ENCODE measurements at places on chromosomes 11 and 22. TPM values are rescaled to one million over a fixed set of nuclear protein-coding genes. Genes with fewer than 3 reads are reported as not detected.
A peak's percentile ranks its signal among the peaks of the same experiment; 100 is the strongest.

- H3K4me3 ChIP-seq = peak overlapping the region; percentile 61
- no peaks in the 10 kb centered on the region for H3K36me3 ChIP-seq
- H3K27me3 ChIP-seq = no peaks in the 10 kb centered on the region
- peak overlapping the region; percentile 52 for H3K27ac ChIP-seq
- DNase-seq = peak; percentile 58
- no peaks in the 10 kb centered on the region for H3K4me1 ChIP-seq
Measured at GRCh38 chr11:7019500-7020182, 505 bp downstream of the ZNF214 start.

Gene C1QTNF5
- total RNA-seq = 47.4 TPM

DNA sequence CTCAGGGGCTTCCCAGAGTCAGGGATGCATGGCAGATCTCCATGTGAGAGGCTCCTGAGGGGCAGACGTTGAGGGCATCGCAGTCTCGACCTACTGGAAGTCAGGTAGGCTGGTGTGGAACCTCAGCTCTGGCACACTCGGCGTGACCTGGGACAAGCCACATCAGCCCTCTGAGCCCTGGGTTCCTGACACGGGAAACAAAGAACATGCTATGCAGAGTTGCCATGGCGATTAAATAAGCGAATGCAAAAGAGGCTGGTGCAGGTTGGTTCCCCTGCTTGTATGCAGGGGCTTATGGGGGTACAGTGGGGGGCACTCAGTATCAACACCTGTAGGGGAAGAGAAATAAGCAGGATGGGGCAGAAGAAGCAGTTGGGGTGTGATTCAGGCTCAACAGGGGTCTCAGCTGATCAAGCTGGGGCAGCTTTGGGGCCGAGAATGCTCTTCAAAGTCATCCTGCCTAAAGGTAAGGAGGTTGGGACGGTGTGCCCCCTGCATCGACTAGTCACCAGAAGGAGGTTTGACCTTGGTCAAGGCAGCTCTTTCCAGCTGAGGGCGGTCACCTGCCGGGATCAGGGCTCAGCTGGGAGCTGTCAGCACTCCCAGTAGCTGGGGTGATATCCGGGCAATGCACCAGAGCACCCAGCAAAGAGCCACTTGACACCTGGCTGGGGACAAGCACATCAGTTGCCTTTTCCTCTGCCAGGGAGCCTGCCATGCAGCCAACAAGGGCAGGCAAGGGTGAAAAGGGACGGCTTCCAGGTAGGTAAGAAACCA is 442.7 kb downstream of the MIAT start:
- no peak overlapping the region for H3K4me3 ChIP-seq
- H3K27ac ChIP-seq = no peak overlapping the region
- H3K36me3 ChIP-seq = no peaks in the 10 kb centered on the region
- no peaks in the 10 kb centered on the region for H3K27me3 ChIP-seq
- DNase-seq = no peak

GRCh38 chr11:93024369-93024768 is 54.9 kb downstream of the MTNR1B start:
- no peak for DNase-seq
- no peaks in the 10 kb centered on the region for H3K36me3 ChIP-seq
- no peak overlapping the region for H3K4me3 ChIP-seq
- no peaks in the 10 kb centered on the region for H3K27me3 ChIP-seq
- H3K27ac ChIP-seq = no peak overlapping the region

Gene KCNJ1
- not detected for total RNA-seq

Gene SYCE3
- total RNA-seq = not detected

Gene MMP13
- total RNA-seq = not detected

- no peaks in the 10 kb centered on the region for H3K4me1 ChIP-seq
- H3K36me3 ChIP-seq = no peaks in the 10 kb centered on the region
- H3K4me3 ChIP-seq = no peak overlapping the region
- H3K27ac ChIP-seq = no peak overlapping the region
- no peak for DNase-seq
- H3K27me3 ChIP-seq = no peaks in the 10 kb centered on the region
Measured at GRCh38 chr11:82194521-82194920, 539.1 kb downstream of the FAM181B start.

Gene NCAPH2
- 33.4 TPM for total RNA-seq

DNA sequence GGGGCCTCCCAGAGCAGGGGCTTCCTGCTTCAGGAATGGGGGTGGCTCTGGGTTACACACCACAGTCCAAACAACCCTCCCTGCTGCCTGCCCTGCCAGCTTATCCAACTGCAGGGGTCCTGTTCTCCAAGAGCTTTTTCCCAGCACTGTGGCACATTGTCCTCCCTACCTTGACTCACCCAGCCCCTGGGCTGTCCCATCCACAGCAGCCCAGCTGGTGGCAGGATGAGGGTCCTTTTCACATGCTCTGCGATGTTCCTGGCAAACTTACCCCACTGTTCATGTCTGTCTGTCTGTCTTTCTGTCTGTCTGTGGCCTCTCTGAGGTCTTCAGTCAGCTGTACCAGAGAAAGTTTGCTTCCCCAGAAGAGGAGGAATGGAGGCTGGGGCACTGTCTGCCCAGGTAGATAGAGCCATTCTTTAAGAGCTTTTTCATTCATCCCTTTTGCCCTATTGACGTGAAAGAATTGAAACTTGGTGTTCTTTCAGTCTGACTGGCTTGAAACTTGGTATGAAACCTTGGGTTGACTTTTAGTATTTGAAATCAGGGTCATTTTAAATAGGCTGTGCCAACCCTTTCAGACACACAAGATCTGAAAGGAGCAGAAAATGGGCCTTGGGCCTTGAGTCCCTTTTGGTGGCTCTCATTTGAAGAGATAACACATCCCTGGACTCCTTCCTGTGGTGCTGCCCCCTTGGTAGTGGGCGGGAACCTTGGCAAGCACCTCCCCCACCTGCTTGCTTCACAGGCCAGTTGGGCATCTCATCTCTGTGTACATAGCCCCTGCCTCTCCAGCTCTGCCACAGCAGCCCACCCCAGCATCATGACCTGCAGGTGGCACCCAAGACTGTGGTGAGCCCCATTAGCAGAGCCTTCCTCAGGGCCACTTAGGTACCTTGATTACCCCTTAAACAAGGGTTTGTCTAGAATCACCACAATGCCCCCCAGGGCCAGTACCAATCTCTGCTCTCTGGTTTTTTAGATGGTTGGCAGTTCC is 74.6 kb upstream of the SUSD2 start:
- no peaks in the 10 kb centered on the region for H3K27me3 ChIP-seq
- no peak for DNase-seq
- no peaks in the 10 kb centered on the region for H3K4me1 ChIP-seq
- H3K4me3 ChIP-seq = no peak overlapping the region

GRCh38 chr11:135035282-135035681 is 623.2 kb upstream of the B3GAT1 start:
- DNase-seq = no peak
- H3K36me3 ChIP-seq = no peaks in the 10 kb centered on the region
- H3K4me1 ChIP-seq = no peaks in the 10 kb centered on the region
- no peak overlapping the region for H3K4me3 ChIP-seq
- H3K27ac ChIP-seq = no peak overlapping the region
- no peaks in the 10 kb centered on the region for H3K27me3 ChIP-seq

GRCh38 chr11:21072558-21072957 is 403.2 kb downstream of the NELL1 start:
- DNase-seq = no peak
- H3K27ac ChIP-seq = no peak overlapping the region
- no peak overlapping the region for H3K4me3 ChIP-seq
- no peaks in the 10 kb centered on the region for H3K4me1 ChIP-seq
- no peaks in the 10 kb centered on the region for H3K27me3 ChIP-seq

DNA sequence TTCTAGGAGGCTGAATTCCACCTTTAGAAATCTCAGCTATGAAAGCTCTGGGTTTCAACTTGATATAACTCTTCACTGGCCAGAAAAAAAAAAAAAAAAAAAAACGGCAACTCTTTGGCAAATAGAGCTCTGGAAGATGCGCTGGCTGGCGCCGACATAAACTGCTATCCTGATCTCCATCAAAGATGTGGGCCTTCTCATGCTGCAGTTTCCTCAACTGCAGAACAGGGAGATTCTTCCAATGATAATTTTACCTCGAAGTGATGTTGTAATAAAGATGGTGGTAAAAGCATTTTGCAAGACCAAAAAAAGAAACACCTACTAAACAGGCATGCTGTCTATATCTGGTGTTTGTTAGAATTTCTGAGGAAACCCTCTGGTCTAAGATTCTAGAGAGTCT is 20.3 kb downstream of the FLI1 start:
- no peak for DNase-seq
- no peaks in the 10 kb centered on the region for H3K27me3 ChIP-seq
- no peaks in the 10 kb centered on the region for H3K4me1 ChIP-seq
- no peak overlapping the region for H3K27ac ChIP-seq
- H3K4me3 ChIP-seq = no peak overlapping the region
- no peaks in the 10 kb centered on the region for H3K36me3 ChIP-seq

DNA sequence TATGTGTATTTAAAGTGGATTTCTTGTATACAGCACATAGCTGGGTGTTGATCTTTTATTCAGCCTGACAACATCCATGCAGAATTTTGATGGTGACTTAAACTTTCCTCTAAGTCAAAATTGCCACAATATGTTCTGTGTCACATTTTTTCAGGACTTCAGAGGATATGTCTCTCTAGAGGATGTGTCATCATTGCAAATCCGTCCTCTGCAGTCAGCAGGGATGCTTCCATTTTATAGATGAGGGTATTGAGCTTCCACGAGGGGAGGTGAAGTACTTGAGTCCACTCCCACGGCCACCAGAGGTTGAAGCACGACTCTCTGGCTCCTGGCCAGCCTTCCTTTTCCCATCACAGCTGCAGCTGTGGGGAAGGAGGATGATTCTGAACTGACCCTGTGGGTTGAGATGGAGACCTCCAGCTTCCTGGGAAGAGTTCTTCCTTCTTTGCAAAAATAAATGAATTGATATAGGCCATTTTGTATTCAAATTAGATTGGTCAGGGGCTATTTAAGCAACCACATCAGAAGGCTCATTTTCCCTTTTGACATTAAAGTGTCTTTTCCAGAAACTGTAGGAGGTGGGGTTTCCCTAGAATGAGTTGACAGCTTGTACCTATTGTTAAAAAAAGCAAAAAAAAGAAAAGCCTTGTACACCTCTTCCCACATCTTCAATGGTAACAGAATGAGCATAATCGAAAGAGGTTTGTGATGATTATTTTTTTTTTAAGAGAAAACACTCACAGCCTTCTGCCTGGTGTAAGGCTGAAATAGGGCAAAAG is 55.2 kb upstream of the MYEOV start:
- H3K36me3 ChIP-seq = no peaks in the 10 kb centered on the region
- no peaks in the 10 kb centered on the region for H3K27me3 ChIP-seq
- H3K4me3 ChIP-seq = no peak overlapping the region
- H3K4me1 ChIP-seq = no peaks in the 10 kb centered on the region

Gene CASP12
- total RNA-seq = not detected

GRCh38 chr11:106263527-106263926 is 186.1 kb downstream of the AASDHPPT start:
- no peaks in the 10 kb centered on the region for H3K4me1 ChIP-seq
- DNase-seq = no peak
- no peaks in the 10 kb centered on the region for H3K36me3 ChIP-seq
- no peak overlapping the region for H3K27ac ChIP-seq
- H3K27me3 ChIP-seq = no peaks in the 10 kb centered on the region

Gene FXYD6
- 42.6 TPM for total RNA-seq

GRCh38 chr11:134390706-134391569 is 21.1 kb downstream of the B3GAT1 start:
- no peaks in the 10 kb centered on the region for H3K36me3 ChIP-seq
- H3K27ac ChIP-seq = no peak overlapping the region
- H3K4me3 ChIP-seq = no peak overlapping the region
- no peak for DNase-seq
- H3K4me1 ChIP-seq = no peaks in the 10 kb centered on the region

DNA sequence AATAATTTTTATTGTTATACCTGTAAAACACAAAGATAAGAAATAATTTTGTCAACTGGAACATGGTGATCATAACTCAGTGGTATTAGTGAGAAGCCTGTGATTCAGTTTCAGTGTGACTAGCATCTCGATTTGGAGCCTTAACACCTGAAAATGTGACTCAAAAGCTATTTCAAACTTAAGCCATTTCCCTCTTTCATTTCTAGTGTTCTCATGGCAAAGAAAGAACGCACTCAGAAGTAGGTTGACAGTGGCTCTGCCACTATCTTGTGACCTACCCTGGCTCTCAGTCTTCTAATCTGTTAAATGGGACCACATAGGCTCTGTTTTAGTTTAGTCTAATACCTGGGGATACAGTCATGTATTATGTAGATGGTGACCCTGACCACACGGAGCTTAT is 62.7 kb downstream of the ISX start:
- no peaks in the 10 kb centered on the region for H3K27me3 ChIP-seq
- no peaks in the 10 kb centered on the region for H3K4me1 ChIP-seq
- H3K4me3 ChIP-seq = no peak overlapping the region
- no peaks in the 10 kb centered on the region for H3K36me3 ChIP-seq

Gene PLEKHA7
- total RNA-seq = 18.8 TPM

DNA sequence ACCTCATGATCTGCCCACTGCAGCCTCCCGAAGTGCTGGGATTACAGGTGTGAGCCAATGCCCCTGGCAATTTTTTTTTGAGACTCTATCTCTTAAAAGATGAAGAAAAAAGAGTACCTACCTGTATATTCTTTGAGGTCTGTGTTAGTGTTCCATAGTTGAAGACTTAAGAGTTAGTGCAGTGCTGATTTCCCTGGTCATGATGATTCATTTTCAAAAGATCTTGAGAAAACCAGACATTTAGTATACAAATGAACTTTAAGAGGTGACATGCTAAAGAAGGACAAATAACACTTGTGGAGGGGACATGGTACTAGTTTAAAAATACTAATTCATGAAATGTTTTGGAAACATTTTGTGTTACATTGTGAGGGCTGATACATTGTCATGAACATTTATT is 17.7 kb downstream of the CBL start:
- no peaks in the 10 kb centered on the region for H3K36me3 ChIP-seq
- no peak overlapping the region for H3K4me3 ChIP-seq
- H3K27me3 ChIP-seq = no peaks in the 10 kb centered on the region

- DNase-seq = no peak
- no peaks in the 10 kb centered on the region for H3K36me3 ChIP-seq
- no peak overlapping the region for H3K27ac ChIP-seq
- no peaks in the 10 kb centered on the region for H3K4me1 ChIP-seq
- no peak overlapping the region for H3K4me3 ChIP-seq
Measured at GRCh38 chr11:129731316-129731715, 84.3 kb upstream of the TMEM45B start.

Measured in right atrium auricular region (tissue), 2 donors.